ENCODE measurements at places on chromosomes 1 and 21. TPM values are rescaled to one million over a fixed set of nuclear protein-coding genes. Genes with fewer than 3 reads are reported as not detected.

- DNase-seq = peak; percentile 69
Measured at GRCh38 chr1:34842952-34843371, 16.6 kb downstream of the SMIM12 start.

DNA sequence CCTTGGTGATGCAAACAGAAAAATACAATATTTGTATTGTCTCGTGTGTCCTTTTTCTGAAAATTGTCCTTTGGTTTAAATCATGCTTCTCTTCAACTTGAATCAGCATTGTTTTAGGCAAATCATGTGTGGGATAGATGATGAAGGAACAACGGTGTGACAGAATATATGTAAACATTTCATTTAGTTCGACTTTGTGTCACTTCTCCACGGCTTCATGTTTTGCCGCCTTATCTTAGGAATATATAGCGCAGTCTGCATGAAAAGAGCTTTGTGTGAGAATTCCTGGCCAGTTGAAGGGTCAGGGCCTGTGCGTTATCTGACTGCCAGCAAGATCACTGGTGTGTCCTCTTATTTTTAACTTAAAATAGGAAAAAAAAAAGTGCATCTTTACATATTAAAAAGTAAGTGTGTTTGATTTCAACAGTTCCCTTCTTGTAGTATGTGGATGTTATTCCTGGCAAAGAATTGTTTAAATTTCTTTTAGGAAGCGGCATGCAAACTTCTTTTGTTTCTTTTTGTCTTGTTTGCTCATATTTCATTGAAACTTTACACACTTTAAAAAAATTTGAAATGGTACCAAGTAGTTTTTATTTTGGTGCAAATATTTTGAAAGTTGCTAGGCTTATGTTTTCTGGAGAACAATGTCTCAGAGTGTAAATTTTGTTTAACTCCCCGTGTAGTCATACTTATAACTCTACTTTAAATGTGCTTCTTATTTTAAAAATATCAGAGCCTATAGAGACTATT, 465.2 kb downstream of the USP25 start:
- no peak for DNase-seq

DNA sequence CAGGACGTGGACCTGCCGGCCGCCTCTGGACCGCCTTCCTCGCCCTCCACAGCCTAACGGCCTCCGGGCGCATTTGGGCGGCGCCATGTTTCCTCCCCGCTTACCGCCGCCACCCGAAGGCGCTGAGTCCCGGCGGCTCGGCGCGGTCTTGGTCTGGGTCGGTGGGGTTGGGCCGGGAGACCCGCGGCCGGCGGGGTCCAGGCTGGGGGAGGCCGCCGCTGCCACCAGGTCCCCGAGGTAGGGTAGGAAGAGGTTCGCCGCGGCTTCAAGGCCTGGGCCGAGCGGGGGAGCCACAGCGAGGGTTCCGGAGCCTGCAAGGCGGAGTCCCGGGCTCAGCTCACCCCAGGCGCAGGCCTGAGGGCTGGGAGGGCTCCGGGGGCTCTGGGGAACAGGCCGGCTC, 5.5 kb downstream of the OR2C3 start:
- DNase-seq = no peak

DNA sequence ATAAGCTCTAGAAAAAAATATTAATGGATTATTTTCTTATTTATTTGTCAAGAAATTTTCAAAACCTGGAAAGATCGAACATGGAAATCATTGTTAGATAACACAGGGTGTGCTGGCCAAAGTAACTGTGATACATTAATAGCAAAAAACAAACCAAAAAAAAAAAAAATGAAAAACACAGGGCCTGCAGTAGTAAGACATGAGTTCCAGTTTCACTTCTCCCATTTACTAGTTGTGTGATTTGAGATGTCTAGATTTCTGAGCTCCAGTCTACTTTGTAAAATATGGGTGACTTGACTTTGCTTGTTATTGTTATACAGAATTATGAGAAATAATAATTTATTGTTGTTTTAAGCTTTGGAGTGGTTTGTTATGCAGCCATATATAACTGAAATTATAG, 13.6 kb downstream of the FAM177B start:
- DNase-seq = no peak

DNA sequence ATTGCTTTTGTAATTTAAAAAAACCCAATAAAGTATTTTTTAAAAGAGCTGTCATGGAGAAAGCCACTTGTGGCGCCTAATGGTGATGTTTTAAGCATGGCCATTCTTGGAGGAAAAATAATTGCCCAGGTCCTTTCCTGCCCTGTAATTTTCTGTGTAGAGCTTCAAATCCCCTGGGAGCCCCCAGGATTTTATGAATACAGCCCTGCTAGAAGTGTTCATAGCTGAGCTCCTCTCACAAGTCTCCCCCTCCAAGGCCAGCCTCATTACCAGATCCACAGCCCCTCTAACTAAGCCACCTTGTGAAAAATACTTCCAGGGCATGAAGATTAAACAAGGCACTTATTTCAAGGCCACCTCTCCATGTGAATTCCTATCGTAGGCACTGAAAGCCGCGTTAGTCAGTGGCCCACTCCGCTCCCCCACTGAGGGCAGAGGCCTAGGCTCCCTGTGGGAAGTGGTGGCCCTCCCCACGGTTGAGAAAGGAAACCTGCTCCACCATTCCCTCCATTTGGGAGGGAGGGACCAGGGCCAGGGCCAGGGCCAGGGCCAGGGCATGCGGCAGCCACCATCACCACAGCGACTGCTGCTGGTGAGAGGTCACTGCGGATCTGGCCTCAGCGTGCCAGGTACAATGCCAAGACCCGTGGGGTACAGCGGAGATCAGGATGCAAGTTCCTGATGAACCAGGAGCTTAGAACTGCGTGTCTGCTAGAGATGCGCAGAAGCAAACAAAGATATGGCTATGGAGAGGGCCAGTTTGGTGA, 83.1 kb downstream of the KCNN3 start:
- DNase-seq = no peak

GRCh38 chr1:36492491-36492890, 9.8 kb upstream of the CSF3R start:
- DNase-seq = no peak

- DNase-seq = no peak
Measured at GRCh38 chr1:25863486-25864262, 4.4 kb upstream of the AUNIP start.

- no peak for DNase-seq
Measured at GRCh38 chr1:182677397-182678098, 6.8 kb downstream of the RGS8 start.

GRCh38 chr1:65538086-65538485, 117.6 kb downstream of the LEPR start:
- no peak for DNase-seq

- DNase-seq = no peak
Measured at GRCh38 chr1:156463874-156464273, 36.7 kb downstream of the MEF2D start.

DNA sequence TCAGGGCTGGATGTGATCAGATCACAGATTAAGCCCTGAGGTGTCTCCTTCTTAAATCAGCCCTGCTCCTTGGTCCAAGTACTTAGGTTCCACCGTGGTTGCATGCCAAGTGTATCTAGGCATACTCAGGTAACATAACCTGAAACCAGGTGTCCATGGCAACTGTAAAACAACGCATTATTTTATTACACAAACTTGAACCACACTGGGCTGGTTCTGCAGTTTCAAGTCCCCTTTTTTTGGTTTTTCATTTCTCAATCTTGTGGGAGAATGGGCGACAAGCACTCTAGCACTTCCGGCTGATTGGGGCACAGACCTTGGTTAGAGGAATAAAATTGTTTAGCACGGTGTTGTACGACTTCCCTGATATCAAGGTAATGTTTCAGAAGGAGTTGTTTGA, 65.2 kb downstream of the GBP6 start:
- DNase-seq = no peak

GRCh38 chr1:200646515-200646914, 23.2 kb downstream of the DDX59 start:
- no peak for DNase-seq

- DNase-seq = no peak
Measured at GRCh38 chr1:32208891-32209328, at the start of gene DCDC2B. Gene DCDC2B (plus strand): TSS chr1:32209089. CDS start chr1:32209094, 5 bp downstream.

GRCh38 chr21:41712201-41712600, 54.7 kb downstream of the RIPK4 start:
- DNase-seq = no peak

DNA sequence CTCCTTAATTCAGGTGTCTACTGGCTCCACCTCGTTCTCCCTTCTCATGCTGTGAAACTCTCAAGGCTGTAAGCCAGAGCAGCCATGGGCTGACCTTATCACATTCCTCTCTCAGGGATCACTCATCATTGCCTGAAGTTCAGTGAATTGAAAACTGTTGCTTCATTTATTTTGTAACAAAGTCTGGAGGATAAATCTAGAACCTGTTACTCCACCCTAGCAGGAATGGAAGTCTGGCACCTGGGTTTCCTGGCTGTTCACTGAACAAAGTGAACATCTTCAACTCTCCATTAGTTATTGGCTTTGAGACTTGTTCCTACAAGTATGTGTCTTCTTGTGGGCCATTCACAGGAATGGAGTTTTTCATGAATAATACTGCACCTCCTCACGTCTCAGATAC, 584.1 kb downstream of the PTPRU start:
- DNase-seq = no peak

- peak; percentile 5 for DNase-seq
Measured at GRCh38 chr1:101025283-101025656, 314 bp downstream of the DPH5 start.

DNA sequence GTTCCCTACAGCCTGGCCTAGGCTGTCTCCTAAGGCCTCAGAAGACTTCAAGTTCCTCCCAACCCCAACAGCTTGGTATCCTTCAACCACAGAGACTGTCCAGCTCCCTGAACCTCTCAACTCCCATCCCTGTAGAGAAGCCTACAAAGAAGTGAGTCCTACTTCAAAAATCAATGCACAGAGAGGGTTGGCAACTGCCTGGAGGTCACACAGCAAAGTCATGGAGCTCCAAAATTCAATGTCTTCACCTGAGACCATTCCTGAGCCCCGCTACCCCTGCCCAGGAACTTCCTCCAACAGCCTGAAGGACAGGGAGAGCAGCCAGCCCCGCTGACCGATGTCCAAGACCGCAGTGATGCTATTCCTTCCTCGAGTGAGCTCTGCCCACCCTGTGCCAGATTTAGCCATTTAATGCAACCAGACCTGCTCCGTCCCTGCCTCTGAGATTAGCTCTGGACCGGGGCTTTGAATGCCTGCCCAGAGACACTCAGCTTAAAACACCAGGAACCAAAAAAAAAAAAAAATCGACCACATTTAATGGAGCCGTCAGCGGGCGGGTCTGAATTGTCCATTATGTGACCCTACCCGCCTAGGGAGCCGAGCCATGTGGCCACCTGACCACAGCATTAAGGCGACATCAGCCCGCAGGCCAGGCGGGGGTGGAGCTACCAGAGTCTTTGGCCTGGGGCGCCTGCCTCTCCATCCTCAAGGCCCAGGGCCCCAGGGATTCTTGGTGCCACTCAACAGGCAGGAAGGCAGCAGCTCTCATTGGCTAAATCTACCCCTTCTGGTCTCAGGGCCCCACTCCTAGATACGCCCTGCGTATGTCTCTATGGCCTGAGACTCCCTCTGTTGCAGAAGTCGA, 148.6 kb downstream of the SYF2 start:
- no peak for DNase-seq

DNA sequence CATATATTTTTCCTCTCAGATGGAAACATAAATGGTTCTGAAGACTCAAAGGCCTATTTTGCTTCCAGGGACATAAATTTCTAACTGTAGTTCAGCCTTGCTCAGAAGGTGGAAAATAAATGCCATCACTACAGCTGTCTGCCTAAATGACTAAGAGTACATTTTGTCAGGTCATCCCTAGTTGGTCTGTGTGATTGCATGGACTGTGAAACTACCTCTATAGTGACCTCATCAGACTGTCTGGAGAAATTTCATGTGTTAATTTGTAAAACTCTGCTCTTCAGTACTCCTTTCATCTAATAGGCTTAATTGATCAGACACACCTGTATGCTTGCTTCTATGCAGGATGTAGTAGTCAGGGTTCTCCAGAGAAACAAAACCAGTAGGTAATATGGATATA, 886.9 kb downstream of the AMY1C start:
- no peak for DNase-seq

- DNase-seq = peak; percentile 70
Measured at GRCh38 chr1:88684482-88685258, 597 bp downstream of the PKN2 start.

DNA sequence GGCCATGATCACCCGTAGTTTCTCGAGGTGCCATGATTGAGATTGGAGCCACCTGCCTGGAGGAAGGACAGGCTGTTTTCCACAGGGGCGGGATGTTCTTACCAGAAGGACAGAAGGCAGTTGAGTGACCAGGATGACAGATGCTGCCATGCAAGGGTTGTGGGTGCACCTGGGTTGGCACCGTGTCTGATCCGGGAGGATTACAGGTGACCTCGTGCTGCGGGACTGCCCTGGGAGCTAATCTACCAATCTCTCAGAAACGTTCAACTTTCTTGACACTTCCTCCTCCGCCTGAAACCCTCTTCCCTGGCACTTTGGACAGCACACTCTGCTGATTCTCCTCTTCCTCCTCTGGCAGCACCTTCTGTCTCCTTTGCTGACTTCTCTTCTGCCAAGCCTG, 13.8 kb upstream of the SLC6A9 start:
- no peak for DNase-seq

- no peak for DNase-seq
Measured at GRCh38 chr1:83029050-83029449, 969.9 kb downstream of the TTLL7 start.

DNA sequence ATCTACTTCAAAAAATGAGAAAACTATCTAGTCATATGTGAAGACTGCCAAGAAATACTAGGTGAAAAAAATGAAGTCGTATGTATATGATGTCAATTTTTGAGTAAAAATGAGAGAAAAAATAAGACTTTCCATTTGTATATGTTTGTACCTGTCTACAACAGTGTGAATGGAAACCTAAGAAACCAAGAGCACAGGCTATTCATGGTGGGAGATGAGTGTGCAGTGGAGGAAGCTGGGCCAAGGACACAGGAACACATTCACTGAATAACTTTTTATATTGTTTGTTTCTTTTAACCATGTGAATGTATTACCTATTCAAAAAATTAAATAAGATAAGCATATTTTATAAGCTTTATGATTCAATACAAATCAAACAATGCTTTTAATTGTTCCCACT, 67.0 kb downstream of the ERO1B start:
- DNase-seq = no peak

- DNase-seq = no peak
Measured at GRCh38 chr1:198116469-198116868, 40.3 kb upstream of the NEK7 start.

- DNase-seq = no peak
Measured at GRCh38 chr1:21782349-21782867, 541 bp downstream of the USP48 start.

The CHIT1 gene
- not detected for total RNA-seq

The BEST4 gene
- 0.18 TPM for total RNA-seq

The OVAAL gene
- total RNA-seq = not detected

The GLIS1 gene
- total RNA-seq = not detected

The MCOLN3 gene
- 0.90 TPM for total RNA-seq

The GREM2 gene
- total RNA-seq = 0.23 TPM

The GCLM gene
- total RNA-seq = 17.1 TPM

The FLG gene
- not detected for total RNA-seq

The LRRC71 gene
- 0.95 TPM for total RNA-seq

All from endothelial cell (in vitro differentiated cells).